ENCODE measurements at places on chromosomes 11 and 22.

DNA sequence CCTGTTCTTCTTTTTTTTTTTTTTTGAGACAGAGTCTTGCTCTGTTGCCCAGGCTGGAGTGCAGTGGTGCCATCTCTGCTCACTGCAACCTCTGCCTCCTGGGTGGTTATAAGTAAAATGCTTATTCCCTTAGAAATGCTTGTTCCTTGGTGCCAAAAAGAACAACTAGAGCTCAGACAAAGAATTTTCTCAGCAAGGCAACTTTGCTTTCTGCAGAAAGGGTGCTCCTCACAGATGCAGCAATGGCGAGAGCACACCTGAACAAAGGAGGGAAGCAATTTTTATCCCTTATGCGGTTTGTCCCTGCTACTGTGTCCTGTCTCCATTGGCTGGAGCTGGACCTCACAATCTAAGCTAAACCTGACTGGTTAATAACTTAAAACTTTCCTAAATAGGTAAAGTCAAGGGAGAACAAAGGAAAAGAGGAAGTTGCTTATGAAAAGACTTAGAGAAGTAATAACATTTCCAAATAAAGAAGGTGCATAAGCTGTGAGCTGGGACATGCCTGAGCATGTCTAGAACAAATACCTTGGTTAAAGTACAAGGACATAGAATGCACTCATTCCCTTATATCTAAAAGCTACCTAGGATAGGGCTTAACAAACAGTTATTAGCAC is 90.0 kb upstream of the PRR5 start:
- DNase-seq, result no peak

- DNase-seq, result no peak
Observed at GRCh38 chr11:13908535-13908934, 54.0 kb upstream of the SPON1 start.

- no peak for DNase-seq
Observed at GRCh38 chr11:122863704-122864326, 18.7 kb upstream of the JHY start.

GRCh38 chr22:46674367-46674781 is 54.2 kb downstream of the GRAMD4 start:
- peak; percentile 3 for DNase-seq

GRCh38 chr11:71379701-71380100 is 68.5 kb downstream of the DHCR7 start:
- DNase-seq, result no peak

DNA sequence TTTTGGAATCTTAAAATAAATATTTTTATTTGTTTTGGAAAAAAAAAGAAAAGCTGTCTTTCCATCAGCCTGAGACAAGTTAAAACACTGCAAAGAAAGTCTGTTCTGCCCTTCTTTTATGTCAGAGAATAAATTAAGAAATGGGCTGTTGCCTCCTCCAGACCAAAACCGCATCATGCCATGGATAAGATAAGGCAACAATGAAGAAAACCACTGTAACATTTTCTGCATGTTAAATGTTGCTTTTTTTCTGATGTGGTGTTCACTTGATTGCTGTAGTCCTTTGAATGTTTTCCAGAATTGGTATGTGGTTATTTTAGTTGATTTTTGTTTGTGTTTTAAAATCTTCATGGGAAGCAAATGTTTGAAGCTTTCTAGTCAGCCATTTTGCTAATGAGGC is 319.2 kb upstream of the CNTN5 start:
- DNase-seq, result no peak

GRCh38 chr11:134289789-134290188 is 13.6 kb downstream of the GLB1L3 start:
- DNase-seq, result no peak

Data from fibroblast of skin of left quadriceps (primary cell).